Activated T-cell treated with anti-CD3 and anti-CD28 coated beads for 24 hours (primary cell): ENCODE measurements at places on chromosomes 12 and 14.

DNA sequence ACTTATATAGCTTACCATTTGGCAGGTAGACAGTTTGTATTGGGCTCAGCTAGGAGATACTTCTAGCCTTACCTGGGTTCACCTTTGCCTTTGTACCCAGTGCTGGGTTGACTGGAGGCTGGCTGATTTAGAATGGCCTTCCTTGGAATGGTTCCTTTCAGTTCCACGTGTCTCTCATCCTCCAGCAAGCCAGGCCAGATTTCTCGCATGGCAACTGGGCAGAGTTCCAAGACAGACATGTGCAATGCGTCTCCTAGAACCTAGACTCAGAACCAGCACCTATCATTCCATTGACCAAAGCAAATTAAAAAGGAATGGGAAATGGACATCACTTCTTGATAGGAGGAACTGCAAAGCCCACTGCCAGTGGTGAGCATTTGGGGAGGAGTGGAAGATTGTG, 79.1 kb upstream of the BDKRB2 start:
- no peak for DNase-seq

- DNase-seq, result no peak
Observed at GRCh38 chr14:60508707-60509437, at the start of gene SIX6. Gene SIX6 (plus strand): TSS chr14:60509146. CDS start chr14:60509399, 253 bp downstream.

DNA sequence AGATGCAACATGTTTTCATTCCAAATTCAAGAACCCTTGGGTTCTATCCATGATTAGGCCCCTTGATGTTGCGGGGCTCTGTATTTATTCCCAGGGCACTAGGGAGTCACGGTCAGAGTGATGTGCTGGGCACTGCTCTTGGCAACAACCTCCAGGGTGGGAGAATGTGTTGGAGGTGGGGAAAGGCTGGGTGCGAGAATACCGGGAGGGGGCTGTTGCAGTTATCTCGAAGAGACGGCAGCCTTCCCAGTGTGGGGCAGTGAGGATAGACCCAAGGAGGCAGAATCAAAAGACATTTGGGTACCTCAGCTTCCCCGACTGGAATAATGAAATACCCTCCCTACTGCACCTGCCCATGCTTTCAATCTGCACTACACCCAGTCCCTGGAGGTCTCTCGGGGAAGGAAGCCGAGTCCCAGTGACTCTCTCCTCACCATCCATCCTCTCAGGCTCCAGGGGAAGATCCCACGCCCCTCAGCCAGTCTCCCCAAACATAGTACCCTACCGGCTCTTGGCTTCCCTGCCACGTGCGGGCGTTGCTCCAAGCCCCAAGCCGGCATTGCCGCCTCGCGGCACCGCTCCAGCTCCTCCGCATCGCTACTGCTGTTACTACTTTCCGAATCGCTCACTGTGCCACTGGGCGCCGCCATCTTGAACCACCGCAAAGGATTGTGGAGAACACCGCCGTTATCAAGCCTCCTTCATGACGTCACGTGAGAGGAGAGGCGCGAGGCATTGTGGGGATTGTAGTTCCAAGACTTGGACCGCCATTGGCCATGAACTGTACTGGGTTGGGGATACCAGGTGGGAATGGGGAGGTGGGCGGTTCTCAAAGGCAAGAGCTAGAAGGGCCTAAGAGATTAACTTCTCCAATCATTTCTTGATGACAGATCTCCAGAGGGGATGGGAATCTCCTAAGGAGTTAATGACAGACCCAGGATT, at the start of gene C12orf43:
C12orf43 (minus strand) TSS at position 663 of the 942 bp plus-strand sequence; CDS start at position 650, 13 bp downstream.
- peak; percentile 90 for DNase-seq

DNA sequence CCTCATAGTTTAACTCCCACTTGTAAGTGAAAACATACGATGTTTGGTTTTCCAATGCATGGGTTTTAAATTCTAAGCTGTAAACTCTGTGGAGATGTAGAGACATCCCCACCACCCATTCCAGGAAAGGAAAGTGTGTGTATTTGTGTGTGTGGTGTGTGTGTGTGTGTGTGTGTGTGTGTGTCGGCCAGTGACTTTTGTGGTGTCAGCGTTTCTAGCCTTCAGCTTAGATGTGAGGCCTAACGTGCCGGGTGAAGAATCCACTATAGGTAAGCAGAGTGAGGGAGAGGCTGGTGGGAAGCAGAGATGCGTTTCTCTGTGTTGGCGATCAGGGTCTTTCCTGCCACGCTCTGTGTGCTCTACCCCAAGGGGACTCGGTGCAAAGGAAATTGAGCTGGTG, 93.0 kb downstream of the SLC24A4 start:
- DNase-seq, result no peak

DNA sequence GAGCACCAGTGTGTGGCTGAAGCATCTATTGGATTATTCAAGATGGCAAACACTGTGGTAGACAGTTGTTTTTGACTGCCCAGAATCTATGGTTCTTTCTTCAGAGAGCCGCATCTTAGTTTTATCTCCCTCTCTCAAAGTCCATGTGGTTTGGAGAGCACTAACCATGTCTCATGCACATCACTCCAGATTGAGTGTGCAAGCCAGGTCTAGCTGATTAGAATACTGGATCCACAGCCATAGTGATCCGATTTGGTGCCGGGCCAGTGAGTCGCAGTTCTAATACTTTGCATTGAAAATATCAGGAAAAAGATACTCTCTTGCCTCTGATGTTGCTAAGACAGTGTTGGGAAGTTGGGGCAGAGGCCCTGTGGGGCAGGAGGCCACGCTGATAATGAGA, 4.6 kb upstream of the SBNO1 start:
- DNase-seq, result no peak

DNA sequence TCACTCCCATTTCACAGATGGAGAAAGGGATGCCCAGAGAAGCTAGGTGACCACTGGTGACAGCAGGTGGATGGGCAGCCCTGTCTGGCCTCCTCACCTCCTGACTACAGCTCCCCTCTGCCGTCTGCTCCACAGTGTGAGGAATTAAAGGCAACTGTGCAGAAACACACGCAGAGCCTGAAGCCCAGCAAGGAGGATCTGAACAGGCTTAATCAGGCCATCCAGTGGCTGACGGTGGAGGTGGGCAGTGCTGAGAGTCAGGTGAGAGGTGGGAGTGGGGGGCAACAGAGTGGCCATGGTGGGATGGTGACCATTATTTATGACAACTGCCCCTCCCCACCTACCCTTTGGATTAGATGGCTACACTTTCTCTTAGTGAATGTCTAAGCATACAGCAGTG, 1.2 kb downstream of the KRT86 start:
- no peak for DNase-seq

- DNase-seq, result no peak
Observed at GRCh38 chr12:91663310-91663709, 480.7 kb upstream of the DCN start.

DNA sequence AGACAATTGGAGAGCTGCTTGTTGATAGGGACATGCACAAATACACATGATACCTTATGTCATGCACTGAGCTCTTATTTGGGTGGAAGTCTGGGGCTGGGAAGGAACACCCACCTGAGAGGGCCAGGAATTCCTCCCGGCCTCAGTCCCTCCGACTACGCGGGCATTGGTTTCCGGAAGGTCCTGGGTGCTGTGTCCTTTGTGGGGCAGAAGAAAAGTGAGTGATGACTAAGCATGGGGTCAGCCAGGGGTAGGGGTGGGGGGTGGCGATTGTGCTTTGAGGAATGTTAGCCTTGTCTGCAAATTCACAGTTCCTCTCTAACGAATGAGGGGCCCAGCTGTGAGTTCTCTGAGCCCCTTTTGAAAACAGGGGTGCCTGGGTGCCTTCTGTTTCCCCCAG, 798 bp downstream of the CELA1 start:
- DNase-seq, result no peak

DNA sequence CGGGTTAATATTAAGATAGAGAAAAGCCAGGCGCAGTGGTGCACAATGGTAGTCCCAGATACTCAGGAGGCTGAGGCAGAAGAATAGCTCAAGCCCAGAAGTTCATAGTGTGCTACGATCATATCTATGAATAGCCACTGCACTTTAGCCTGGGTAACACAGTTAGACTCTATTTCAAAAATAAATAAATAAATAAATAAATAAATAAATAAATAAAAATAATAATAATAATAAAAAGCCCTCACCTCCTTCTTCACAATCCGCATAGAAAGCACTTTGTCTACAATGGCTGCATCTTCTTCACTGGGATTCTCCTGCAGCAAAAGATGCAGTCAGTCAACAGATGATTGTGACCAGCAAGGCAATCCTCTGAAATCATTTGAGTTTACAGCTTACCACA, 31.5 kb upstream of the SUPT16H start:
- no peak for DNase-seq

DNA sequence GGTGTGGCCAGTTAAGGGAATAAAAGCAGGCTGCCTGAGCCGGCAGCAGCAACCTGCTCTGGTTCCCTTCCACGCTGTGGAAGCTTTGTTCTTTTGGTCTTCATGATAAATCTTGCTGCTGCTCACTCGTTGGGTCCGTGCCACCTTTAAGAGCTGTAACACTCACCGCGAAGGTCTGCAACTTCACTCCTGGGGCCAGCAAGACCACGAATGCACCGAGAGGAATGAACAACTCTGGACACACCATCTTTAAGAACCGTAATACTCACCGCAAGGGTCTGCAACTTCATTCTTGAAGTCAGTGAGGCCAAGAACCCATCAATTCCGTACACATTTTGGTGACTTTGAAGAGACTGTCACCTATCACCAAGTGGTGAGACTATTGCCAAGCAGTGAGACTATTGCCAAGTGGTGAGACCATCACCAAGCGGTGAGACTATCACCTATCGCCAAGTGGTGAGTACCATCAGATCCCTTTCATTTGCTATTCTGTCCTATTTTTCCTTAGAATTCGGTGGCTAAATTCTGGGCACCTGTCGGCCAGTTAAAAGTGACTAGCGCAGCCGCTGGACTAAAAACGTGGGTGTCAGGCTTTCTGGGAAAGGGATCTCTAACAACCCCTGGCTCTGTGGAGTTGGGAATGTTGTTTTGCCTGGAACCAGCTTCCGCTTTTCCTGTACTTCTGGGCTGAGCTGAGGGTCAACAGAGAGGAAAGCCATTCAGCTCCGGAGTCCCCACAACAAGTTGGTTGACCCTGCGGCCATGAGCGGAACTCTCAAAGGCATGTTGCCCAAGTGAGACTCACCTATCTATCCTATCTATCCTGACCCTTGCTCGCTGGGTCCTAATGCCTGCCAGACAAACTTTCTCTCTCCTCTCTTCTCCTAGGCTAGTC, at the start of gene DHRS2:
DHRS2 (plus strand) TSS at position 48 of the 895 bp plus-strand sequence. CDS start 2,501 bp downstream, outside the sequence.
- DNase-seq, result no peak

DNA sequence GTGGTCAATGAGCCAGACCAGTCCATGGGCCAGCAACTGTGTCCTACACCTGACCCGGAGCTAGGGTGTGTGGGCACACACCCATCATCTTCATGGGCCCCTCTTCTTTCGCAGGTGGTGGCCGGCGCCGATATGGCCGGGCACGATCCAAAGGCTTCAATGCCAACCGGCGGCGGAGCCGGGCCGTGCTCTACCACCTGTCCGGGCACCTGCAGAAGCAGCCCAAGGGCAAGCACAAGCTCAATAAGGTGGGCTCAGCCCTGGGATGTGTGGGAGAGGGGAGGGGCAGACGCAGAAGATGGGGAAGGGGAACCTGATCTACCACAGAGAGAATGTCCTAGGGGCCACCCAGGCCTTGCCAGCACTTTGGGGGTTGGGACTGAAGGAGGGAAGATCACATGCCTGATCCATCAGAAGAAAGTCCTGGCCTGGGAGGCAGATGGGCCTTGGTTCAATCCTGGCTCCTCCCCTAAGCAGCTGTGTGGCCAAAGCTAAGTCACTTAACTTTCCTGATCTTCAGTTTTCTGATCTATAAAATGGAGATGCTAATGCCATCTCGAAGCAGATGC, 3.8 kb downstream of the KCNH3 start:
- DNase-seq, result no peak

DNA sequence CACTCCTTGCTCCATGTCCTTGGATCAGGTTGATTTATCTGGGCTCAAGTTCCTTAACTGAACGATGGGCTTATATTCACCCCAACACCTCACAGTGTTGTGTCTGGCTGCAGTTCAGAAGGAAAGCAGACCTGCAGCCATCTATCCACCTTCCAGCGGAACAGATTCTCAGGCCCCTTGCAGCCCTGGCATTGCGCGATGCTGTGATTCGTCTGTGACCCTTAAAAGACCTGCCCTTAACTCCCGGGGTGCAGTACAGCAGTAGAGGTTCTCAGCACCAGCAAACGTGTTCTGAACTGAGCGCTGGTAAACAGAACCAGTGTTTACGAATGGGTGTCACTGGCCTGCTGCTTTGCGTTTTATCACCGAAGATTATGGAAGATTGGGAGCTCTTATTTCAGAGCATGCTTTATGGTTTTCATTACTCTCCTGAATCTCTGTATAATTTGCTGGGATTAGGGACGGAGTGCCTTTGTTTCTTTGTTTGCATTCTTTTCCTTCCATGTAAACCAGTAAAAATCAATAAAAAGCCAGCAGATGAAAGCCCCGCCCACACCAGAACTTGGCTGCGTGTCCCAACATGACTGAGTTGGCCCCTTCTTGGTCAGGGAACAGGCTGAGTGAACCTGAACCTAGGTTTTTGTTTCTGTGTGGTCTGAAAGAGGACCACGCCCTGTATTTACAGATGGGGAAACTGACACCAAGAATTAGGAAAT, 286.7 kb upstream of the CRY1 start:
- DNase-seq, result no peak

DNA sequence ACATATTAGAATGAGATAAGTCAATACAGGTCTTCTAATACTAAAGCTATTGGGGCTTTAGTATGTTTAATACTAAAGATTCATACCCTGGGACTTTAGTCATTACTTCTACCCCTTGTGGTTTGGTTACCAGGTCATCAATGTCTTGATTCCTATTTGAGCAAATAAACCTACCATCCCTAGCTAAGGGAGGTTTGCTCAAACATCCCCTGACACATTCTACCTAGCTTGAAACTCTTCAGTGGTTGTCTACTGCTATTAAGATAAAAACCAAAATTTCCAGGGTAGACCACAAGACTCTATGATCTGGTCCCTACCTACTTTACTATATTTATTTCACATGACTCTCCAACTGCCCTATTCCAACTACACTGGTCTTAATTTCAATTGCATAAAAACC, 7.3 kb upstream of the C2CD5 start:
- no peak for DNase-seq

DNA sequence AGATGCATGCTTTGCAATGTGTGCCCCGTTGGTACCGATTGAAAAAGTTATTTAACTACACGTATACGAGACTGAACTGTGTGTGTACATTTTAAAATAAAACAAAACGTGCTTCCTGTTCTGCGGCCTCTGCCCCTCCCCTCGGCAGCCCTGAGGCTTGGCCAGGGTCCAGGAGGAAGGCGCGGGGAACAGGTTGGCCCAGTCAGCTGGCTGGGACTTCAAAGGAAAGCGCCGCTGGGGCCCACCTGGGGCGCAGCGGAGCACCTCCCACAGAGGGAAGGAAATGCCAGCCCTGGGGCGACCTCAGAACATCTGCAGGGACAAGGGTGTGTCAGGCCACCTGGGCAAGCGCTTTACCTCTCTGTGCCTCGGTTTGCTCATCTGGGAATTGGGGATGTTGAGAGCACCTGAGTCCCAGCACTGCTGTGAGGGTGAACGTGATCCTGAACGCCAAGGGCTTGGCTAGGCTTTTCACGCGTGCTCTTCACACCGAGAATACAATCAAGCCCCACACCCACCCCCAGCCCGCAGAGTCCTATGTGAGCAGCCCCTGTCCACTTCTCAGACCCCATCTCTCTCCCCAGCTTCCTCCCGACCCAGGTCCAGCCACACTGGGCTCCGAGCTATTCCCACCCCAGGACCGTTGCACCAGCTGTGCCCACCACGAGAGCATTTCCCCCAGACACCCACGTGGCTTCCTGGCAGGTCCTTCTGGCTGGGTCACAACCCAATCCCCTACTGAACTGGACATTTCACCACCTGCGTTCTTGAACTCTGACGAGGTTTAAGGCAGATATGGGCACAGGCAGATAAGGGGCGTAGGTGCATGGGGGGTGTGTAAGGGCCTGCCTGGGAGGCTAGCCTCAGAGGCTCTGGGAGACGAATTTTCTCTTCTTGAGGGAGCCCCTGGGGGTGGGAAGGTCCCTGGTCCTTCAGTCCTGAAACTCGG, 41.9 kb upstream of the NCOR2 start:
- DNase-seq, result peak; percentile 53
